ENCODE measurements at places on chromosomes 11 and 22.

GRCh38 chr22:48960980-48961660 is 866.6 kb downstream of the BRD1 start:
- DNase-seq, result peak; percentile 7

GRCh38 chr11:76062733-76063132 is 143.6 kb downstream of the WNT11 start:
- DNase-seq, result no peak

- DNase-seq, result no peak
Measured at GRCh38 chr11:27464289-27464696, 8.3 kb downstream of the LGR4 start.

GRCh38 chr11:72072348-72072747 is 8.0 kb downstream of the NUMA1 start:
- DNase-seq, result no peak

DNA sequence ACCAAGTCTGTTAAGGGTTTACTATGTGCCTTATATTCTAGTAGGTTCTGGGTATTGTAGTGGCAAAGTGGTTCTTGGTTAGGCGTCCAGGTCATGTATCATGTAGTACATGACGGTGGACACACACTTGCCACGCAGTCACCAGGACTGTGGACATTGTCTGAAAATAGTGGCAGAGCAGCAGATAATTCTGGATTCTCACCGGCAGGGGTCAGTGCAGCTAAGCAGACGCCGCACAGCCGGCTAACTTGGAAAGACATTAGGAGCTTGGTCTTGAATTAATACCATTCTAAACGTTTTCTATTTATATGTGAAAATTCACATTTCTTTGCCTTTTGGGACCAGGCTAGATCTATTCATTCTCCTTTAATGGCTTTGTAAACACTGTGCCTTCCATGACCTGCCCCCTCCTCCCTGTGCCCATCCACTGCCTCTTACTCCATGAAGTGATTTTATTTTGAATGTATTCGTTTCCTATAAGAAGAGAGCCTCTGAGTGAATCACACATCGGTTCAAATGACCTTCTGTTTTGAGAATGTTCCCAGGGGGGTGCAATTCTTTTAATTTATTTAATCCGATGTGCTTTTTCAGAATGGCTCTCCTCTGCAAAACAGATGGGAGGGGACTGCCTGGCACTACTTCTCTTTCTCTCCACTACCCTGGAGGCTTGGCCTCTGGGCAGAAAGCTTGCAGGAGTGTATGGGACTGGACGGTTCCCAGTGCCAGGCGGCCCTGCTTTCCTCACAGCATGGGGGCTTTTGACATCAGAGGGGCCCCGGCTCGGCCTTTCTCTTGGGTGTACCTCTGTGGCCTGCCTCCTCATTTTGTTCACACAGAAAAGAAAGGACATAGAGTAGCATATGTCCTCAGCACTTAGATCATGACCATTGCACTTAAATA is 378.0 kb downstream of the NTM start:
- DNase-seq, result no peak
